ENCODE measurements at places on chromosomes 1 and 21.

DNA sequence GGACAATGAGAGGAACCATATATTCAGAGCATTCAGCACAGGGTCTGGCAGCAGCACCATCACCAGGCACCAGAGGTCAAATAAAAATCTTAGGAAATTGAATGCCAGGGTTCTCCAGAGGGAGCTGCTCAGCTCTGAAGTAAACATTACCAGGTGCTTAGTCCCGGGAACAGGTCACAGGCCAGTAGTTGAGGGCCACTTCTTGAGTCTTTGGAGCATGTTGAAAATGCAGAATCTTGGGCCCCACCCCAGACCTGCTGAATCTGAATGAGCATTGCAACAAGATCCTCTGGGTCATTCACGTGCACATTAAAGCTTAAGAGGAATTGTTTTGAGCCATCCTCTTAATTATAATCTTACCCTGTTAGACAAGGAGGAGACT lies 33.8 kb downstream of the PHC2 start:
- DNase-seq: no peak

DNA sequence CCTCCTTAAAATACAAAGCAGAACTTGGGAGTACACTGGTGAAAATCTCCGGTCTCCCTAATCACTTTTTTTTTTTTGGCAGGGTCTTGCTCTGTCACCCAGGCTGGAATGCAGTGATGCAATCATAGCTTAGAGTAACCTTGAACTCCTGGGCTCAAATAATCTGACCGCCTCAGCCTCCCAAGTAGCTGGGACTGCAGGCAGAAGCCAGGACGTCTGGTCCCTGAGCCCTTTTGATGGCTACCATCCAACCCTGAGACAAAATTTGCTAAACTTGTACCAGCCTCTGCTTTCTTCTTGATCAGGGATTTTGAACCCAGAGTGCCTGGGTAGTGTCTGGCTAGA lies 4.1 kb downstream of the L1TD1 start:
- no peak for DNase-seq

GRCh38 chr1:227317523-227318015 lies 723 bp downstream of the CDC42BPA start:
- no peak for DNase-seq

DNA sequence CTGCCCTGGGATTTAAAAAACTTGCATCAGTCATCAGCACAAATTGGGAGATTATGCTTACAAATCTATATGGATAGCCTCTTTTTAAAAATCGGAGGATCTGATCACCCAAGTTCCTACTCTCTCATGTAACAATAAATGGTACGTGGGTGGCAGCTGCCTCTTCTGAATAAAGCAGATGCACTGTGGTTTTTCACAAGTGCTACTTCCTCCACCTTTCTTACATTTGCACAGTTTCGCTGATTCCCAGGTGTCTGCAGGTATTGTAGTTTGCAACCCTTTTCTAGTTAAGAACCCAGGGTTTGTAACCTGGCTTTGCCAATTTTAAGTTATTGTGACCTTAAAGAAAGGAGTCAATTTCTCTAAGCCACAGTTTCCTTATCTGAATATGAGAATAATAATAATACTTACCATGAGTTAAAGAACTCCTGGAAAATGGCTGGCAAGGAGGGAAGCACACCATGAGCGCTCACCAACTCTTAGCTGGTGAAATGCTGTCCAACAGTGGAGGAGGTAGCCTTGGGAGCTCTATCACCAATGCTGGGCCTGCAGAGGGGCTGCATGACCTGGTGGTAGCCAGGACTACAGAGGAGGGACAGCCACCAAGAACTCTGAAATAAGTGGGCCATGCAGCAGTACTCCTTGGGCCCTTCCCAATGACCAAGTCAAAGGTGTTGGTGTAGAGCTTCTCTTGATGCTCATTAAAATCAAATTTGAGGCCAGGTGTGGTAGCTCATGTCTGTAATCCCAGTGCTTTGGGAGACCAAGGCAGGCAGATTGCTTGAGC lies 30.2 kb upstream of the KCNA2 start:
- no peak for DNase-seq

Measured in stimulated activated CD8-positive, alpha-beta memory T cell treated with anti-CD3 and anti-CD28 coated beads, Interleukin-4, amount 100 ng/mL, for 4 hours (primary cell).